ENCODE measurements at places on chromosomes 7 and 10.

GRCh38 chr7:149150981-149151380 is 3.7 kb downstream of the ZNF398 start:
- DNase-seq: no peak

DNA sequence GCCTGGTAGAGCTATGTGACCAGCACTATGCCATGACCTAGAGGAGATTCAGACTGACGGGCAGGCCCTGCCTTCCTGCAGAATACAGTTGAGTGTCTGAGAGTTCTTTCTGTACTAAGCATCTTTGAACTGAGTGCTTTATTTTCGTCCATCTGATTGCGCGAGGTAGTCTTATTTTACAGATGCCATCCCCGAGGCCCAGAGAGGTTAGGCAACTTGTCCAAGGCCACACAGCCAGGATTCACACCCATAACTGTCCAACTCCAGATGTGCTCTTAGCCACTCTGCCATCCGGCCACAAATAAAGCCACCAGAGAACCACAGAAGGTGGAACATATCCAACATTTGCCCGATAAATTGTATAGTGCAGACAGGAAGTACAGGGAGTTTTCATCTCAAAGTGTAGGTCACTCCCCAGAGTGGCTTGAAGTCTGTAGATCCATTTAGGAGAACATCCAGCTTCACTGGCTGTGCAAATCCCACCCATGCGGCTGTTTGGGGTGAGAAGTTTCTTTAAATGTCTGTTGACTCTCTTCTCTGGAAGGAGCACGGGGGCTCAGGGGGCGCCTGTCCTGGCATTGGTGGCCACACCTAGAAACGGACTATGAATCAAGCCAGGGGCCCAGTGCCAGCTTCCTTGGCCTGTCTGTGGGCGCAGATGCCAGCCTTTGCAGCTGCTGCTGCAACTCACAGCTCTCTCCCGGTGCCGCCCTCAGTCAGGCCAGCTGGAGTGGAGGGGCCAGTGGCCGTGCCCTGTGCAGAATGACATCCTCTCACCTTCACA is 11.1 kb downstream of the CHST3 start:
- DNase-seq: no peak

DNA sequence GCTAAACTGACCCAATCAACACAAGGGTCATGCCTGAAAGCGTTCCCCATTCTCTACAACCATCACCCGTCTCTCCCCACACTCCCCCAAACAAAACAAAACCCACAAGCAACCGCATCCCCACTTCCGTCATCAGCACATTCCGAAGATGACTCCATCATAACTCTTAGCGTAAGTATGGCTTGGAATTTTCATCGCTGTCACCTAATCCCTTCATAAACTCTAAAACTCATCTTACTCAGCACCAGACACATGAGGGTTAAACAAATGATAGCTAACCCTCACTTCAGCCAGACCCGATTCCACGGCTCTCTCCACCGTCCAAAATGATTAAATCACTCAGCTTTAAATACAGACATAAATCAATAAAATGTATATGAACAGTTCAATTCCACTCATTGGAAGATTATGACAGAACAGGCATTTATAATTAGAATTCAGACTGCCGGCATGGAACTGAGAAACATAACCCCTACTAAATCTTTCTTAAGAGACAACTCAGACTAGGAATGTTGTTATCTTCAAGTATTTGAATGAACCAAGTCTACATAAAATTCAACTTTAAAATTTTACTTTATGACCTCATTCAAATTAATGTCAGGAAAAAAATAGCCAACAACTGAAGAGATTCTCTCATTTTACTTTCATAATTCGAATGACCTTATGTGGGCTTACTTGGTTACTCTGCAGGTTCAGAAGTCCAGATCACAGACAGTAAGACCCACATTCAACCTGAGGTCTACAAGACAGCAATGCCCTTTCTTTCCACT is 215.9 kb downstream of the PARD3 start:
- no peak for DNase-seq

DNA sequence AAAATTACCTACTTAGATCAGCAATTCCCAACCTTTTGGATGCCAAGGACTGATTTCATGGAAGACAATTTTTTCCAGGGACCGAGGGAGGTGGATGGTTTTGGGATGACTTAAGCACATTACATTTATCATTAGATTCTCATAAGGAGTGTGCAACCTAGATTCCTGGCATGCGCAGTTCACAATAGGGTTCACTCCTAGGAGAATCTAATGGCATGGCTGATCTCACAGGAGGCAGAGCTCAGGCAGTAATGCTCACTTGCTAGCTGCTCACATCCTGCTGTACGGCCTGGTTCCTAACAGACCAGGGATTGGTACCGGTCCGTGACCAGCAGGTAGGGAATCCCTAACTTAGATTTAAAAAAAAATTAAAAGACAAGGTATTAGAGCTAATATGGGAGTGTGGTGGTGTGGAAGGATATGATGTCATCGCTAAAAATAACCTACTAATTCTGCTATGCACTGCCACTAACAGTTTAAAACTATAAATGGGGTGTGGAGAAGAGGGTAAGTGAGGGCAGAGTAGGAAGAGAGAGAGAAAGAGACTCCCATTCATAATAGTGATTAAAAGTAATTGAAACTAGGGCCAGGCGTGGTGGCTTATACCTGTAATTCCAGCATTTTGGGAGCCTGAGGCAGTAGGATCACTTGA is 282.7 kb downstream of the BAMBI start:
- DNase-seq: no peak

DNA sequence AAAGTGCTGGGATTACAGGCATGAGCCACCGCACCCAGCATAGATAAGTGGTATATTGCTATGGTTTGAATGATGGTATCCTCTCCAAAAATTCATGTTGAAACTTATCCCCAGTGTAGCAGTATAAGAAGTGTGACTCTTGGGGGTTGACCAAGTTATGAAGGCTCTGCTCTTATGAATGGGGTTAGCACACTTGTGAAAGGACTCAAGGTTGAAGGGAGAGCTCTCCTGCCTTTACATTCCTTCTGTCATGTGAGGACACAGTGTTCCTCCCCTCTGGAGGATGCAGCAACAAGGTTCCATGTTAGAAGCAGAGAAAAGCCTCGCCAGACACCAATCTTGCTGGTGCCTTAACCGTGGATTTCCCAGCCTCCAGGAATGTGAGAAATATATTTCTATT is 58.0 kb downstream of the ADK start:
- DNase-seq: no peak

DNA sequence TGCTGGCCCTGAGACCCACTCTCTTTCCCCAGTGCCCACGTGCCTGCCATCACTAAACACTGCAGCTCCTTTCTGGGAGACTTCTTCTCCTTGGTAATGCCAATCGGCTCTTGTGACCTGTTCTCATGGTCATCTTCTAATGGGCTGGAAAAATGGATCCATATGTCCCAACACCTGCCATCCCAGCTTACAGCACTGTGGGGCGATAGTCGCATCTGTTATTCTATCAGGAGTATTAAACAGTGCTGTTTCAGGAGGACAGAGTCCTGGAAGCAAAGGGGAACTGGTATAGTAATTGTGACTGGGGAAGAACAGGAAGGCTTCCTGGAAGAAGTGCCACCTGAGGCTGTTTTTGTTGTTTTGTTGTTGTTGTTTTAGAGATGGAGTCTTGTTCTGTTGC is 411.2 kb downstream of the GLRX3 start:
- no peak for DNase-seq

- DNase-seq: no peak
Measured at GRCh38 chr10:95275726-95276366, 15.0 kb downstream of the PDLIM1 start.

DNA sequence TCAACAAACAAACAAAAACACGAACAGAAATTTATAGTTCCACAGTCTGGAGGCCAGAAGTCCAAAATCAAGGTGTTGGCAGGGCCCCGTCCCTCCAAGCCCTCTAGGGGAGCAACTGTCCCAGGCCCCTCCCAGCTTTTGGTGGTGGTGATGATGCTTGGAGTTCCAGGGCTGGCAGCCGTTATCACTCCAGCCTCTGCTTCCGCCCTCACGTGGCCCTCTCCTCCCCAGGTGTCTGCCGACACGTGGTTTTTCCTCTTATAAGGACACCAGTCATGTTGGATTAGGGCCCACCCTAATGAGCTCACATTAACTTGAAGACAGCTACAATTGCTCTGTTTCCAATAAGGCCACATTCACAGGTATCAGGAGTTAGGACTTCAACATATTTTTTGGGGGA is 49.7 kb downstream of the MICALL2 start:
- no peak for DNase-seq

DNA sequence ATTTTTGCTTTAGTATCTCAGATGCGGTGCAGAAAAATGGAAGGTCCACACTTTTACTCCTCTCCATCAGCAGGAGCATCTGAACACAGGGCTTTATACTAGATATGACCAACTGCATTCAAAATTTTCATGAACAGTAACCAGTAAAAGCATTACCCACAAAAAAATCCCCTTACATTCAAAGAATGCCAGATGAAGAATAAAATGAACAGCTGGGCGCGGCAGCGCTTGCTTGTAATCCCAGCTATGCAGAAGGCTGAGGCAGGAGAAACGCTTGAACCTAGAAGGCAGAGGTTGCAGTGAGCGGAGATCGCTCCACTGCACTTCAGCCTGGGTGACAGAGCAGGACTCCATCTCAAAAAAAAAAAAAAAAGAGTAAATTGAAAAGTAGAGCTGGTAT is 3.1 kb downstream of the SAR1A start:
- no peak for DNase-seq

DNA sequence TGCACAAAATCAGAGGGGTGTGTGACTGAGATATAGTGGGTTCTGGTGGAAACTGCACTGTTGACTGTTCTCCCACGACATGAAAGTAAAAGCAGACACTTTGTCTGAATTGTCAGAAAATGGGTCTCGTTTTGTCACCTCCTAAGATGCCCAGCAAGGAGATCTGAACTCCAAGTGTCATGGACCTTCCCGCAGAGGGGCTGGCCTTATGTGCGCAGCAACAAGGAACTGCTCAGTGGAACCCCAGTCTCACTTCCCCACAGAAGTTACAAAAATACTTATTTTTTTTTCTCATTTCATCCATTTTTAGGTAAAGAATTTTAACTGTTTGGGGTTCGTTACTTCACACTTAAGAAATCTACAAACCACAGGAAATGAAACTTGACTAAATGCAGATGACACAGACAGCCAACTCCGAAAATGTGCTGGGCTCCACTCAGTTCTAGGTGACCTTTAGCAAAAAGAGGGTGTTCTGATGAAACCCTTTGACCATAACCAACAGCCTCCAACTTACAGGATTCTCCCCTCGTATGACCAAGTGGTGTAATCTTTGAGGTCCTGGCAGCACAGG is 115.0 kb downstream of the FAM107B start:
- DNase-seq: peak; percentile 3

GRCh38 chr10:56082169-56082568 is 278.9 kb downstream of the ZWINT start:
- no peak for DNase-seq

- no peak for DNase-seq
Measured at GRCh38 chr10:78441010-78441409, 407.3 kb downstream of the RPS24 start.

- no peak for DNase-seq
Measured at GRCh38 chr7:42854571-42855118, 57.2 kb downstream of the C7orf25 start.

- DNase-seq: no peak
Measured at GRCh38 chr10:85601526-85601925, 765.1 kb downstream of the GRID1 start.

GRCh38 chr10:123390332-123390731 is 236.1 kb downstream of the BUB3 start:
- no peak for DNase-seq

DNA sequence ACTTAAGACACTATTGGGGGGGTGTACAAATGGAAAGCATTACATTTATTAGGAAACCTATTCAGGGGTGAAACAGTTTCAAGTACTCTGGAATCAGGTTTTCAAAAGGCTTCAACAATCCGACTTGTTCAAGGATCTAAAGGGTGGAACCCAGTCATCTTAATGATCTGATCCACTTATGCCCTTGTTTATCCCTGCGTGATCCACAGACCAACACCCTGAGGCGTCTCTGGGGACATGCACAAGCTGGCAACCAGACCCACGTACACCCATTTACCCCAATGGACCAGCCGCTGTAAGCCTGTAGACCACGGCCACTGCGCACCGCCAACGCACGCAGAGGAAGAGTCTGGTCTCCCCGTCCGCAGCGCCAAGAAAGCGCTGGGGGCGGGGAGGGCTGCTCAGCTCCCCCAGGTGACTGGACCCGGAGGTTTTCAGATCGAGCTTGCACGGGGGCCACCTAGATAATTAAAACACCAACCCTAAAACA is 13.4 kb downstream of the HNRNPF start:
- no peak for DNase-seq

- no peak for DNase-seq
Measured at GRCh38 chr10:95297402-95297801, 6.6 kb upstream of the PDLIM1 start.

GRCh38 chr10:113454341-113455061 is 98.4 kb upstream of the HABP2 start:
- no peak for DNase-seq
